ENCODE measurements at places on chromosomes 2 and 18. TPM values are rescaled to one million over a fixed set of nuclear protein-coding genes. Genes with fewer than 3 reads are reported as not detected.

DNA sequence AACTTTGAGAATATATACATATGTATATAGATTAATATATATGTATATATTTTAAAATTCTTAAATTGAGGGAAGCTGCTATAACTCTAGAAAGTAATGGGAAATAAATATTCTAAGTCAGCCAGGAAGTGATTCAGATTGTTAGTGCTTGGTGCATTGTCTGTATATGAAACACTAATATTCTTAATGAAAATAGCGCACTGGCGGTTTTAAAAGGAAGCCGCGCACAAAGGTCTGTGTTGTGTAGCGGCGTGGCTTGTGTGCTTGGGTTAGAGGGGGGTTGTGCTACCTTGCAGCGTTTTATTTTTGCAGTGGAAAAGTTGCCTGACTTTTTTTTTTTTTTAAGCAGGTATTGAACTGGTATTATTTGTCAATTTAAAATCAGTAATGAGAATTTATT is 11.3 kb downstream of the TSHZ1 start:
- DNase-seq, result no peak

DNA sequence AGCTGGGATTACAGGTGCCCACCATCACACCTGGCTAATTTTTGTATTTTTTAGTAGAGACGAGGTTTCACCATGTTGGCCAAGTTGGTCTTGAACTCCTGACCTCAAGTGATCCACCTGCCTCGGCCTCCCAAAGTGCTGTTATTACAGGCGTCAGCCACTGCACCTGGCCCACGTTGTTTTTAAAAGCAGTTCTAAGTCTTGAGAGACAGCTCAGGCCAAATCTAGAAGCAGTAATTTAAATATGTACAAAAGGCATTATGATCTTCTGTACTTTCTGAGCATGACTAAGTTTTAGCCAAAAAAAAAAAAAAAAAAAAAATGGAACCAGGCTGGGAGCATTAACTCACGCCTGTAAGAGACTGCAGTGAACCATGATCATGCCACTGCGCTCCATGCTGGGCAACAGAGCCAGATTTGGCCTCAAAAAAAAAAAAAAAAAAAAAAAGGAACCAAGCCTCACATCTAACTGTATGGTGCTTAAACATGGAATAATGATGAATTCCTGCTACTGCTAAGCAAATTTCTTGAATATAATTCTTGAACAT is 4.0 kb downstream of the ABHD3 start:
- DNase-seq, result no peak

DNA sequence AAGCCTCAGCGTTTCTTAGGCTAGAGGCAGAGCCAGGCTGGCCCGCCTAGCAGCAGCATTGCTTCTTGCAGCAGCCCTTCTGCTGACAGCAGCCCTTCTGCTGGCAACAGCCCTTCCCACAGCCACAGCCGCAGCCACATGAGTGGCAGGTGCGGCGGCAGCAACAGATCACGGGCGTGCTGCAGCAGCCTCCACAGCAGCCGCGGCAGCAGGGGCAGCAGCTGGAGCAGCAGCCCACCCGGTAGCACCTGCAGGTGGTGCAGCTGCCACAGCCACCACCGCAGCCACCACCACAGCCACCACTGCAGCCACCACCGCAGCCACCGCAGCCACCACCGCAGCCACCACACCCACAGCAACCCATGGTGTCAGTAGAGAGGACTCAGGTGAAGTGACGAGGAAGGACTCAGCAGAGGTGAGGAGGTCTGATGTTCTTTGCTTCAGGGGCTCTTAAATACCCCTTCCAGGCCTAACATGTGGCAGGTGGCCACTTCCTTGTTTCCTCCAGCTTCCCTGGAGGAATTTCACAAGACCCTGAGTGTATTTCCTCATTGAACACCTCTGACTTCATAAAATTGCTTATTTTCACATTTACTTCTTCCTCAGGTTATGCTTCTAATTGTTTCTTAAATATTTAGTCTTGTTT is at the start of gene SCYGR6:
Gene SCYGR6 (minus strand): TSS at position 364 of the 646 bp plus-strand sequence. CDS start 0 bp downstream, at position 364.
- no peak for DNase-seq

DNA sequence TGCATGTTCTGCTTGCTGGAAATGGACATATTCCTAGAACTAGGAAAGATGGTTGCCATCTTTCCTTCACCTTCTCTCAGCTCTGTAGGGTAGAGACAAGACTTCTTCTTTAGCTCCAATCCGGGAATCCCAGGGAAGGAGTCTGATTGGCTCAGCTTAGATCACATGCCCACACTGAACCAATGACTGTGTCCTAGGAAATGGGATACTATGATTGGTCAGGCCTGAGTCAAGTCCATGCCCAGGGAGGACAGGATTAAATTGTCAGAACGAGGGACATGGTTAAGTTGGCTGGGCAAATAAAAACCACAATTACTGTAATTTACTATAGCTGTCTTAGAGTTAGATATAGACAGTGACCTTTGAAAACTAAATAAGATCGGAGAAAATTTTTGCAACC is 31.4 kb downstream of the SEMA4F start:
- DNase-seq, result no peak

- DNase-seq, result no peak
These were observed 304.6 kb upstream of the LYPD1 start for GRCh38 chr2:132974467-132975095.

DNA sequence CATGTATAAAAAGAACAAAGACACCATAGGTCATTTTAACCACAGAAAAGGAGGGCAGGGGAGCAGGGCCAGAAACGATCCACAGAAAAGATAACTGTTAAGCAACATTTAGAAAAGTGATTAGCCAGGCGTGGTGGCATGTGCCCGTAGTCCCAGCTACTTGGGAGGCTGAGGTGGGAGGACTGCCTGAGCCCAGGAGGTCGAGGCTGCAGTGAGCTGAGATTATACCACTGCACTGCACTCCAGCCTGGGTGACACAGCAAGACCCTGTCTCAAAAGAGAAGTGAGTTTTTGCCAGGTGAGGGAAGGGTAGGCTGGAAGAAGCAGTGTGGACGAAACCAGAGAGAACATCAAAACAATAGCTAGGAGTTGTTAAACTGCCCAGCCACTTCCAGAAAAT is 3.3 kb downstream of the WDR12 start:
- no peak for DNase-seq

GRCh38 chr2:241637795-241638660 is 535 bp downstream of the ATG4B start:
- no peak for DNase-seq

- DNase-seq, result no peak
These were observed 55.1 kb upstream of the LYPD1 start for GRCh38 chr2:132725148-132725547.

GRCh38 chr18:10536280-10536679 is 10.5 kb downstream of the NAPG start:
- DNase-seq, result no peak

- DNase-seq, result no peak
These were observed 68.8 kb downstream of the MEP1B start for GRCh38 chr18:32258558-32259204.

GRCh38 chr2:238287737-238288649 is at the start of gene PER2:
PER2 (minus strand) TSS chr2:238288610; CDS start chr2:238277936, 10,674 bp downstream.
- peak; percentile 91 for DNase-seq

- no peak for DNase-seq
These were observed 22.3 kb upstream of the CYRIA start for GRCh38 chr2:16687955-16688354.

DNA sequence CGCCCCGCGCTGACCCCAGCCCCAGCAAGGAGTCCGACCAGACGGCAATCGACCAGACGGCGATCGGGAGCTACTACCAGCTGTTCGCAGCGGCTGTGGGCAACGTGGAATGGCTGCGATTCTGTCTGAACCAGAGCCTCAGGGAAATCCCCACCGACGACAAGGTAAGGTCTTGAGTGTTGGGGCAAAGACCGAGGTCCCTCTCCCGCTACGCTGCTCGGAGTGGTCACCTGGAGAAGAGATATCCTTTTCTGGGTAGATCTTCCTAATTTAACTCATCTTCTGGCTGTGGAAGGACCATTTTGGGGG is 704 bp downstream of the ANKRD53 start:
- DNase-seq, result no peak

DNA sequence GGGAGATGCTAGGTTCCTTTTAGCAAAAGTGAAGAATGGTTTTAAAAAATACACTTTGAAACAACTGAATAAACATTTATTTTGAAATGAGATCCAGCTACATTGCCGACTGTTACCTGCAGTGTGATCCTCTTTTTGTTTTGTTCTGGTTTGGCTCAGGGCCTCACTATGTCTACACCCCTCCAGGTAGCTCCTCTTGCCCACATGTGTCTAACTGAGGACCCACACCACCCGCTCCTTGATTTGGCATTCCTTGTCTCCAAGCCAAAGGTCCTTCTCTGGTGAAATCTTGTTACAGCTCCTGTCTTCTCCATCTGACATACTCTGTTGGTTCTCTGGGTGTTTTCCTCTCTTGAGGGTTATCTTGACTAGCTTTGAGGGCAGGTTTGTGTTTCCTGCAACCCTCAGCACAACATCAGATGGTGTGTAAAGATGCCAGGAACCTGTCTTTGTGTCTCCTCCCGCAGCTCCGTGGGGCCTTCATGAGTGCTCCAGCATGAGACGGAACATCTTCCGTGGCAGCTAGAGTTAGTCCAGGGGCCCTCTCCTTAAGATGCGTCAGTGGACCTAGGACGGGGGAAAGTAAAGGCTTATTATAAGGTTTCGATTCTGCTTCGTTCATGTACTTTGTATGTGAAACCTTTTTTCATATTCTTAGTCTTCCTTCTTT is 32.1 kb downstream of the MAP4K4 start:
- DNase-seq, result no peak

GRCh38 chr18:55269622-55270021 is 310.4 kb upstream of the CCDC68 start:
- DNase-seq, result no peak

GRCh38 chr2:14263053-14263452 is 369.5 kb upstream of the LRATD1 start:
- DNase-seq, result no peak

GRCh38 chr18:12038082-12038638 is 55.5 kb upstream of the ANKRD62 start:
- DNase-seq, result peak; percentile 79

DNA sequence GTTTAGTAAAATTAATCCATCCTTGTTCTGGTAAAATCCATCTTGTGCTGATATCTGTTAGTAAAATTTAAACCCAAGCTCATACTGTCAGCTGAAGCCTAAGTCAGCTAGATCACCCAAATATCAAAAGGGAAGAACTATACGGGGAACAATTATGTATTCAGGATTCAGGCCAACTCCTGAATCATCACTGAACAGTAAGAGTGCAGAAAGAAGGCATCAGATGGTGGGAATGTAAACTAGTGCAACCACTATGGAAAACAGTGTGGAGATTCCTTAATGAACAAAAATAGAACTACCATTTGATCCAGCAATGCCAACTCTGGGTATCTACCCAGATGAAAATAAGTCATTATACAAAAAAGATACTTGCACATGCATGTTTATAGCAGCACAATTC is 81.8 kb downstream of the RAPGEF4 start:
- no peak for DNase-seq

DNA sequence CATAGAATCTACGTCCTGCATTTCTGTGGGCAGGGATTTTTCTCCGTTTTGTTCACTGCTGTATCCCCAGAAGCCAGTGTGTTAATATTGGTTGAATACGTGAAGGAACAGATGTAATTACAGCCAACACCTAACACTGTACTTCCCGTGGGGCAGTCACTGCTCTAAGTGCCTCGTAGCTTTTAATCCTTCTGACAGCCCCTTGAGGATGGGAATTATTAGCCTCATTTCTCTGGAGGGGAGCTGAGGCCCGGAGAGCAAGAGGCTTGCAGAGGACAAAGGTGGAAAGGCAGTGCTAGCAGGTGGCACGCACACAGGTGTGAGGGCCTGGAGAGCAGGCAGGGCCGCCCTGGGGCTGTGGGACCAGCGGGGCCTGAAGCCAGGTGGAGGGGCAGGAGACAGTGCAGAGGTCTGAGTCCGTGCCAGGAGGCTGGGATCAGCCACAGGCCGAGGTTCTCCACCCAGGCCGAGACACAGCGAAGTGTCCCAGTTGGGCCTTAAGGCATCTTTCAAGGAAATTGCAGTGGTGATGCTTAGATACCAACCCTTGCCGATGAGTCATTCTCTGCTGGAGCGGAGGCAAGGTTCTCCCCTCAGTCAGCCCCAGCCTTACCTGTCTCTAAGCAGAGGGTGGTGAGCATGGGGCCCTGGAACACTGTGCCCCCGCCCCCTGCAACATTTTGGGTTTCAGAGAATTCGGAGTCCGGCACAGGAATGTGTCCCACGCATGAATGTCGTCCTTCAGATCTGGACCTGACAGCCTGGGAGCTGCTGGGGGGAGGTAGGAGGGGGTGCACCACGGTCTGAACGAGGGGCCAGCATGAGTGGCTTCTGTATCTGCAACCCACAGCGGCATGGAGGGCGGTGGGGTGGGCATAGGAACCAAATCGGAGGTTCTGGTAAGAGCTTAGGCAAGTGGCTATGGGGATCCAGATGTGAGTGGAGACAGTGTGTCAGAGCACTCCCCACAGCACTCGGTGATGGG is 122.6 kb downstream of the GBX2 start:
- DNase-seq, result no peak

DNA sequence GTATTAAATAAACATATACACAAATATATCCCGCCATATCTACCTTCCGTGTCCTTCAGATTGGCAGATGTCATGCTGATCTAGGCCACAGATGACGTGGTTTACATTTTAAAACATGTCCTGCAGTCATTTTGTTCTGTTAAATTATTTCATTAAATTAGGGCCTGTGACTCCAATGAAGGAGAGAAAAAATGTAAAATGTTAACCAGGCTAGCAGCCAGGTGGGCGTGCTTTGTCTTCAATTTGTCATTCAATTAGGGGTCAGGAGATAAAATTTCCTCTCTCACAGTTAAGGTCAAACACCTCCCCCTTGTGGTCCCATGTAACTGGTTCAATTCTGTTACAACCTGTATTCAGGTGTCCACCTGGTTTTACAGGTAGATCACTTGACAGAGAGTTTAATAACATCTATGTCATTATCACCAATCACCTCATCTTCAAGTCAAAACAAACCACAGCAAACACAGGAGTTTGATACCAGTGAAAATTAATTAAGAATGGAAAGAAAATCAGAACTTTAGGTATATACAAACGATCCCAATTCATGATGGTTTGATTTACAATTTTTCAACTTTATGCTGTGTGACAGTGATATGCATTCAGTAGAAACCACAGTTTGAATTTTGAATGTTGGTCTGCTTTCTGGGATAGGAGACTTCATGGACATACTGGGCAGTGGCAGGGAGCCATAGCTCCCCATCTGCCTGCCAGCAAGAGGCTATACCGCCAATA is 339.4 kb downstream of the CMPK2 start:
- peak; percentile 30 for DNase-seq

GRCh38 chr2:73291093-73291460 is 2.3 kb downstream of the EGR4 start:
- peak; percentile 76 for DNase-seq

The L3MBTL4 gene
- 13.9 TPM for total RNA-seq

The BCL11A gene
- 7.3 TPM for total RNA-seq

The LYPD6 gene
- 0.99 TPM for total RNA-seq

The UGT1A8 gene
- not detected for total RNA-seq

The ARHGAP28 gene
- 18.9 TPM for total RNA-seq

The POTEC gene
- not detected for total RNA-seq

The HOXD1 gene
- 1.9 TPM for total RNA-seq

The BIN1 gene
- 36.0 TPM for total RNA-seq

The CD302 gene
- 55.8 TPM for total RNA-seq

The IL18RAP gene
- 15.2 TPM for total RNA-seq

The STARD6 gene
- not detected for total RNA-seq

The PLCD4 gene
- total RNA-seq, result 0.89 TPM

The MAP3K19 gene
- total RNA-seq, result not detected

All from left lung (tissue), 14 donors.